ENCODE measurements at places on chromosomes 6 and 20. TPM values are rescaled to one million over a fixed set of nuclear protein-coding genes. Genes with fewer than 3 reads are reported as not detected.

- DNase-seq: peak; percentile 32
These were observed 42.4 kb downstream of the POPDC3 start for GRCh38 chr6:105137388-105137787.

- DNase-seq: no peak
These were observed 116.7 kb downstream of the SULF2 start for GRCh38 chr20:47668313-47669151.

CLPSL2 gene
- total RNA-seq: not detected

TRIM10 gene
- 7.8 TPM for total RNA-seq

SERPINB1 gene
- total RNA-seq: 132 TPM

CDC40 gene
- total RNA-seq: 19.7 TPM

Data from mucosa of descending colon (tissue), 3 donors.